ENCODE measurements at places on chromosomes 7 and 10. TPM values are rescaled to one million over a fixed set of nuclear protein-coding genes. Genes with fewer than 3 reads are reported as not detected.

OR2A5 gene
- not detected for total RNA-seq

CDK6 gene
- 24.8 TPM for total RNA-seq

CALHM1 gene
- not detected for total RNA-seq

STEAP1B gene
- 0.73 TPM for total RNA-seq

DNA sequence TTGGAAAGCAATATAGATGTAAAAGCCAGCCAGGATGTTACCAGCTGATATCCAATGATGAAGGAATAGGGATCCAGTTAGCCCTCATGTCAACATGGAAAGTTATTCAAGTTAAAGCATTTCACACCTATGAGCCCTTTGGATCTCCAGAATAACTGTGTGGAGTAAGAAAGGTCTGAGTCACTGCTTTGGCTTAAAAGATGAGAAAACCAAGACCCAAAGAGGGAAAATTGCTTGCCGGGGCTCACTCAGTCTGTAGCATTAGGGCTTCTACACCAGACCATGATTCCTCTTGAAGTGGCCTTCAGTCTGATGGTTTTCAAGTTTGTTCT lies 12.6 kb downstream of the LSM5 start:
- no peak for DNase-seq

GRCh38 chr7:146658604-146659003 lies 542.0 kb downstream of the CNTNAP2 start:
- no peak for DNase-seq

DNA sequence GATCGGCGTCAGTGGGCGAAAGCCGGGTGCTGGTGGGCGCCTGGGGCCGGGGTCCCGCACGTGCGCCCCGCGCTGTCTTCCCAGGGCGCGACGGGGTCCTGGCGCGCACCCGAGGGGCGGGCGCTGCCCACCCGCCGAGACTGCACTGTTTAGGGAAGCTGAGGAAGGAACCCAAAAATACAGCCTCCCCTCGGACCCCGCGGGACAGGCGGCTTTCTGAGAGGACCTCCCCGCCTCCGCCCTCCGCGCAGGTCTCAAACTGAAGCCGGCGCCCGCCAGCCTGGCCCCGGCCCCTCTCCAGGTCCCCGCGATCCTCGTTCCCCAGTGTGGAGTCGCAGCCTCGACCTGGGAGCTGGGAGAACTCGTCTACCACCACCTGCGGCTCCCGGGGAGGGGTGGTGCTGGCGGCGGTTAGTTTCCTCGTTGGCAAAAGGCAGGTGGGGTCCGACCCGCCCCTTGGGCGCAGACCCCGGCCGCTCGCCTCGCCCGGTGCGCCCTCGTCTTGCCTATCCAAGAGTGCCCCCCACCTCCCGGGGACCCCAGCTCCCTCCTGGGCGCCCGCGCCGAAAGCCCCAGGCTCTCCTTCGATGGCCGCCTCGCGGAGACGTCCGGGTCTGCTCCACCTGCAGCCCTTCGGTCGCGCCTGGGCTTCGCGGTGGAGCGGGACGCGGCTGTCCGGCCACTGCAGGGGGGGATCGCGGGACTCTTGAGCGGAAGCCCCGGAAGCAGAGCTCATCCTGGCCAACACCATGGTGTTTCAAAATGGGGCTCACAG lies 1.1 kb downstream of the EGFR start:
- peak; percentile 56 for DNase-seq

DNA sequence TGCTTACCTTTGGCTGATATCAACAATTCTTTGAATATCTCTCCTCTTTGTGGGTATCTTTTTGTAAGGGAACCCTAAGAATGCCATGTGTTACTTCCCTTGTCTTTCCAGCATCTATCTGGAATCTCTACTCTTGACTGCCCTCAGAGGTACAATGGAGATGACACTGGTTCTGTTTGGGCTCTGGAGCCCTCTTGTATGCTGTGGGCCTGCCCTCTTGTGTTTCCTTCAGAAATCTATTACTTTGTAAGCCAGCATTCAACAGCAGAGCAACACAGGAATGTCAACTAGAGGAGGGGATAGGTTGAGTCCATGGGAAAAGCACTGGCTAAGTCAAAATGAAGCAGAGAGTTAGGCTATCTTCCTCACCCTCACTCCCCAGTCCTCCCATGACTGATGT lies 142.3 kb downstream of the XPNPEP1 start:
- DNase-seq, result no peak

DNA sequence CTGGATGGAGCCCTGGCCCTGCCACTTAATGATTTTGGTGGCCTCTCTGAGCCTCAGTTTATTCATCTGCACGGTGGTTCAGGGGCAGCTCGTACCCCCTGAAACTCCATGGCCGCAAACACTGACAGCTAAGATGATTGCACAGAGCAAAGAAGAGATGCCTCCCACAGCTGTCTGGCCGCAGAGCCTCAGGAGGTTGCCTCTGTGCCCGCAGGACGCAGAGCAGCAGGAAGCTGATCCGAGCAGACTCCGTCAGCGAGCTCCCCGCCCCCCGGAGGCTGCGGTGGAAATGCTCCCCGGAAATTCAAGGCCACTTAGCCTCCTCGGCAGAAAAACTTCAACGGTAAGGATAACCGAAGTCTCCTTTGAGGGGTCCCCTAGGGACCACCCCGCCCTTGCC lies 30.2 kb upstream of the C10orf53 start:
- peak; percentile 23 for DNase-seq

- no peak for DNase-seq
Observed at GRCh38 chr7:43244784-43245183, 132.3 kb downstream of the HECW1 start.

All from ureter (tissue), 1 donor.